ENCODE measurements at places on chromosomes 1 and 21.

DNA sequence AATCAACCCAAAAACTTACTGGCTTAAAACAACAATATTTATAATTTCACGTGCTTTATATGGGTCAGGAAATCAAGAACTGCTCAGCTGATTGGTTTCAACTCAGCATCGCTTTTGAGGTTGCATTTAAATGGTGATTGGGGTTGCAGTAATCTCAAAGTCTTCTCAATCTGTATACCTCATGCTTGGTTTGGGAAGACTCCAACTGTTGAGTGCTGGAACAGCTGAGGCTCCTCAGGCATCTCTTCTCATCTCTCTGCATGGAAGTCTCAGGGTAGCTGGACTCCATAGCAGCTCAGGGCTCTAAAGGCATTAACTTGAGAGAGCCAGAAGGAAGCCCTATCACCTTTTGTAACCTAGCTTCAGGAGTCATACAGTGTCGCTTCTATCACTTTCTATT is 35.1 kb downstream of the AK5 start:
- no peak for DNase-seq

DNA sequence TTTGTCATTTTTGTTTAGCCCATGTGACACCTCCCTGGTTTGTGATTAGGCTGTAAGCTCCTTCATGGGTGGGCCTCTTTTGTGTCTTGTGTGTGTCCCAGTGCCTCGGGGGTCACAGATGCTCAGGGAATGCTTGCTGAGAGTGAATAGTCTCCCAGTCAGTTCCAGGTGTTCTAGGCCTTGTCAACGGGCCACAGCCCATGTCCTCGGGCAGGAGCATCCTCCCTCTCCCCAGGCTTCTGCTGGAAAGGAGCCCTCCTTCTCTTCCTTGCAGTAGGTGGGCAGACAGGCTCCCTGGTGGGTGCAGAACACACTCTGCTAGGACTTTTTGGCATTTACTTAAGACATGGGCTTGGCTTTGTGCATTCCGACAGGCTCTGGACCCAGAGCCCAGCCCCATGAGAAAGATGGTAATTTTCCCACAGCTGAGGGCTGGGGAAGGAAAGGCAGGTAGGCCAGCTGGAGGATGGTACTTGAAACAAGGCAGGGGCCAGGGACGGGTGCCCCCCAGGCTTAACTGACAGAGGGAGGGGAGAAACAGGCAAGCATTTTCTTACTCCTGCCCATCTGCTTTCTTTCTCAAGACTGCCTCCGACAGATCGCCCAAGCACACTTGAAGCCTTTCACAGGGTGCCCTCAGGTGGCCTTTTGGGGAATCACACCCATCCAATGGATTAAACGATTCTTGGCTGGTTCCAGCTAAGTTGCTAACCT is 7.1 kb upstream of the CPLANE2 start:
- DNase-seq = peak; percentile 62

DNA sequence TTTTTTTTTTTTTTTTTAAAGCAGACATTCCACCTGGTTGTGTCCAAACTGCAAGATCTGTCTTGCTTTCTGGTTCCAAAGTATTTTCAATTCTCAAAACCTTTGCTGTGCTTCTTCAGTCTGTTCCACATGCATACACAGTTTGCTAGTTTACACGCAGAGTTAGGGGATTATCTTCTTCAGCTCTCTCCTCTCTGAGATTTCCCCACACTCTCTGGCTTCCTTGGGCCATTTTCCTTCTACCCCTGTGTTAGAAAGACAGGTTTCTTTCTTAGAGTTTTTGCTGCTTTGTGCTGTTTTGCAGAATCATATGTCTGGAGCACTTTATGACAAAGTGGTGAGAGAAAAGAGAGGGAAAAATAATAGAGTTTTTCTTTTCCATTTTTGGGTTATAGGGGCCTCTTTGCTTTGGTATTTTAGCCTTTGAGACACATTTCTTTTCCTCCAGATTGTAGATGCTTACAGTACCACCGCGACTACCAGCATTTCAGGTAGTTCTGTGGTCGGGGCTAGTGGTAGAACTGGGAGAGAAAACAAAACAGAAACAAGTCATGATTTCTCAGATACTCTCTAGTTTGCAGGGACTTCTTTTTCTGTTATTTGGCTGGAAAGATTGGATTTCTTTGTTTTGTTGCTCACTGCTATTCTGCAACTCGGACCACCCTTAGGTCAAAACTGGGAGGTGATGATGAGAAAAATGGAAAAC is 66.3 kb downstream of the RABGAP1L start:
- no peak for DNase-seq

DNA sequence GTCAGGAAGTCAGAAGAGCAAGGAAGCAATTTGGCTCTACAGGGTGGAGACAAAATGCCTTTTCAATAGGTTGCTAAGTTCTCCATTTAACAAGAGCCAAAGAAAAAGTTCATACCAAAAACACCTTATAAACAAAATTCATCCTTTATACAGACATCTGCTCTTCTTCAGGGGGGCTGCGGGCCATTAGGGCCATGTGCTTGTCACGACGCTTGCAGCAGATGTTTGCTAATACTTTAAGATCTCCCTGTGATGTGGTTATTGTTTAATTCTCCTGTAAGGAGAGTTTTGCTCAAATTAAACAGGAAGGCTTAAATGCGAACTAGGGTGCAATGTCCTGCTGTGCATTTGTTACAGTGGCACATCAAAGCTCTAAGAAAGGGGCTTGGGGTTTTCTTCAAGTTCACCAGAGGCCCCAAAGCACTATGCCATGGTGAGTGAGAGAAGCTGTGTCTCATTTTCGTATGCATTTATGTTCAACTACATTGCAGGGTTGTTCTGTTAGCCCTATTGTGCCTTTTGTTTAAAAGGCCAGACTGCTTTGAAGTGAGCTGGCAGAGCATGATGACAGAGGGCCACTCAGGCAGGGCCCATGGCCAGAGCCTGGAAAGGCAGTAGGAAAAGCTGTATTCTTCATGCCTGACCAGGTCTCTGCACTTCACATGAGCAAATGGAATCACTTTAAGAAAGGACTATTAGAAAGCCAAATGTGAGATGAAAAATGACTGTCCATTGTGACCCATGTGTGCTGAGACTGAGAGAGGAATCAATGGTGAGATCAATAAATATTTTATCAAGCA is 24.8 kb upstream of the NTPCR start:
- peak; percentile 10 for DNase-seq

DNA sequence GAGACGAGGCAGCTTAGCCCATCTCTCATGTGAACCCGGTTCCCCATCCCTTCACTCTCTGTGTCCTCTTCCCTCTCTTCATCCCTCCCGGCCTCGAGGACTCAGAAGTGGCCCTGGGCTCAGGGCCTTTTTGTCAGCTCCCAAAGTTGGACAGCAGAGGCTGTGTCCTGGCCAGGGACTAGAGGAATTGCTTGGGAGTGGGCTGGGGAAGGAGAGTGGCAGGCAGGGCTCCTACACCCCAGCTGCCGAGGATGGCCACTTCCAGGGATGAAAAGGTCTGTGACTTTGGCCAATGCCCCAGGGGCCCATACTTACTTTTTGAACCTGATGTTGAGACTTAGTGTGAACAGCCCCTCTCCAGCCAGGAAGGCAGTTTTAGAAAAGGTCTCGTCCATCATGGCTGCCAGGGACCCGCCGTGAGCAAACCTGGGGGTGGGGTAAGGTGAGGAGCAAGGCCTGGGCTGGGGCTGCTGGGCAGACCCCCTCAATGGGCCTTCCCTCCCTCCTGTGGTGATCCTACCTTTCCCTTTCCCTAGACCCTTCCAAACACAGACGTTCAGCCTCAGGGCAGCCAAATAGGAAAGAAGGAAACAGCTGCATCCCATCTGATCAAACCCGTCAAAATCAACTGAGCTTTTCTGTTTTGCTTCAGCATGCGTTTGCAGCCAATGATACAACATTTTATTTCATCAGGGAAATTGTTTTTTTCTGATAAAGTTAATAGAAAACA is 5.5 kb downstream of the THEM5 start:
- no peak for DNase-seq

DNA sequence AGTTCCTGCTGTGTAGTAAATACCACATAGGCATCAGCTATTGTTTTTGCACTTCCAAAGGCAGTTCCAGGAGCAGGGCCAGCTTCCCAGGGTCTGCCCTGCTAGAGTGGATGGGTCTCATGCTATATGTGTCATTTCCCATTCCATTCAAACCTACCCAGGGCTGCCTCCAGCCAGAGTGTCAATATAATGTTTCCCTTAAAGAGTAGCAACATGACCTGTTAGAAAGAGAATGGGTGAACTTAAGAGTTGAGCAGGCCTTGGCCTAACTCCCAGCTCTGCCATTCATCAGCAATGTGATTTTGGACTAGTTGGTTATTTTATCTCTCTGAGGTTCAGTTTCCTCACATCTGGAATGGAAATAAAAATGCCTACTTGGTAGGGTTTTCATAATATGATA is 44.9 kb downstream of the RAB3B start:
- DNase-seq = no peak

DNA sequence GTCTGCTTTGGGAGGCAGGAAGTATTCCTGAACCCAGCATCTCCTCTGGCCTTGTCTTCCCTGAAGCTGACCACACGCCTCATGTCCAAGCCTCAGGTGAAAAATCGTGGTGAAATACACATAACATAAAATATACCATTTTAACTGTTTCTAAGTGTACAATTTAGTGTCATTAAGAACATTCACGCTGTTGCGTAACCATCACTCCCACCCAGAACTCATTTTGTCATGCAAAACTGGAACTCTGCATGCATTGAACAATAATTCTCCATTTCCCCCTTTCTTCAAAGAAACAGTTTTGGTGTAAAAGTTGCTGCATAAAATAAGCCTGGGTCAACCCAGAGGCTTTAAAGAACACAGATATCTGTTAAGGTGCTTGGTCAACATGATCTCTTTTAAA is 93.5 kb downstream of the PLD5 start:
- DNase-seq = no peak

- DNase-seq = no peak
Measured at GRCh38 chr1:167776616-167777268, 55.0 kb downstream of the MPZL1 start.

GRCh38 chr1:65799601-65800000 is 6.9 kb downstream of the PDE4B start:
- no peak for DNase-seq

- peak; percentile 71 for DNase-seq
Measured at GRCh38 chr1:67534627-67535065, 104.4 kb upstream of the SERBP1 start.

DNA sequence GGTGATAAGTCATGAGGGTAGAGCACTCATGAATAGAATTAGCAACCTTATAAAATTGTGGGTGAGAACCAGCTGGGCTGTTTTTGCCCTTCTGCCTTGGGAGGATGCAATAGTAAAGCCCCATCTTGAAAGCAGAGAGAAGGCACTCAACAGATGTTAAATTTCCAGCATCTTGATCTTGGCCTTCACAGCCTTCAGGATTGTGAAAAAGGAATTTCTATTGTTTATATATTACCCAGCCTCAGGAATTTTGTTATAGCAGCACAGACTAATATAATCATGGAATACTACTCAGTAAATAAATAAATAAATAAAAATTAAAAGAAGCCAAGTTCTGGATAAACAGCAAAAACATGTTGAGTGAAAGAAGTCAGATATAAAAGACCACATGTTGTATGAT is 175.2 kb downstream of the KCNT2 start:
- no peak for DNase-seq

- no peak for DNase-seq
Measured at GRCh38 chr1:174953285-174954072, 46.3 kb upstream of the CACYBP start.

DNA sequence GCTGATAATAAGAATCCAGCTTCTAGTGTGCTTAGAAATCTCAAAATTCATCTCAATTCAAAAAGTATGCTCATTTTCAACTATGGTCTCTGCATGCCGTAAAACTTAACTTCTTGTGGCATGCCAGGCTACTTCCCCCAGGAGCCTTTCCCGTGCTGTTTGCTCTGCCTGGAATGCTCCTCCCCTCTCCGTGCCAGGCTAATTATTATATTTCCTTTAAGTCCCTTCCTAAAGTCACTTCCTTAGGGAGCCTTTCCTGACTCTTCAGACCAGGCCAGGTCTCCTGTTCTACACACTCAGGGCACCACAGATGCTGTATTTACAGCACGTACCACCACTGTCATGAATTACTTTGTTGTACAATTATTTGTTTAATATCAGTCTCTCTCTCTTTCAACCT is 67.1 kb upstream of the PPP2R5A start:
- DNase-seq = peak; percentile 26

DNA sequence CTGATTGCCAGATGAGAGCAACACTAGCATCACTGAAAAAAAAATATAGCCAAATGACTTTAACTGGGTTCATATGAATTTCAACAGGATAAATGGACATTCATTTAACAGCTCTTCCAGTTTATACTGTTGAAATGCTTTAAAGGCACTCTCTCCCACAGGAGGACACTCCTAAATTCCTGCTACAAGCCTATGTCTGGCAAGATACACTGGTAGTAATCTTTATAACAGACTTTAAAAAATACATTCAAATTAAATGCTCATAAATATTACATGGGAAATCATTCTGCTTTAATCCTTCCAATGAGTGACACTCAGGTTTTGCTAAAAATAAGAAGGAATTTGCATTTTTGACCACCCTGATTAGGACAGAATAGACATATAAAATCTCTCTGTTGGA is 526.7 kb upstream of the ADAMTS5 start:
- no peak for DNase-seq

DNA sequence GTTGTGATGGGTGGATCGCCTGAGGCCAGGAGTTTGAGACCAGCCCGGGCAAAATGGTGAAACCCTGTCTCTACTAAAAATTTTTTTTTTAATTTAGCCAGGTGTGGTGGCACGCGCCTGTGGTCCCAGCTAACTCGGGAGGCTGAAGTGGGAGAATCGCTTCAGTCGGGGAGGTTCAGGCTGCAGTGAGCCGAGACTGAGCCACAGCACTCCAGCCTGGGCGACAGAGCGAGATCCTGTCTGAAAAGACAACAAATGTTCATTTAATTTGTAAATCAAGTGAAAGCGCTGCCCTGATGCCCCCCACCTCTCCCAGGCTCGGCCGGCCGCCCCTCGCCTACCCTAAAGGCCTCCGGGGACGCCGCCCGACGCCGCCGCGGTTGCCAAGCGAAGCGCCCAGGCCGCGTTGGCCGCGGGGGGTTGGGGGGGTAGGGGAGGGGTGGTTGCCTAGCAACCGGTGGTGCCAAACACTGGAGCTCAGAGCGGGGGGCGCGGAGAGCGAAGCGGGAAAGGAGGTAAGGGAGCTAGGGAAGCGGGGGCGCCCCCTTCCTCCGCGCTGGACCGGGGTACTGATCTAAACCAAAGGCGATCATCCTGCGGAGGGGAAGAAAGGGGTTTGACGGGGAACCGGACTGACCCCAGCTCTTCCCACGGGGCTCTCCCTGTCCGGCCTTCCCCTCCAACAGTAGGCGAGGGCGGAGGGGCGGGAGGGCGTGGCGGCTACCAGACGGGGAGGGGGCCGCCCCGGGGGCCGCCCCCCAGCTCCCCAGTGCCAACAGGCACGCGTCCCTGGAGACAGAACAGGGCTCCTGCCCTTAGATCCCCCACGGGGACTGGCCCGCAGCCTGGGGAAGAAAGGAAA is at the start of gene TEKT2:
TEKT2 (plus strand) TSS at position 460 of the 862 bp plus-strand sequence. CDS start 828 bp downstream, outside the sequence.
- DNase-seq = no peak
